Progenitor cell of endocrine pancreas (in vitro differentiated cells): ENCODE measurements at places on chromosomes 5 and 9. TPM values are rescaled to one million over a fixed set of nuclear protein-coding genes. Genes with fewer than 3 reads are reported as not detected.

DNA sequence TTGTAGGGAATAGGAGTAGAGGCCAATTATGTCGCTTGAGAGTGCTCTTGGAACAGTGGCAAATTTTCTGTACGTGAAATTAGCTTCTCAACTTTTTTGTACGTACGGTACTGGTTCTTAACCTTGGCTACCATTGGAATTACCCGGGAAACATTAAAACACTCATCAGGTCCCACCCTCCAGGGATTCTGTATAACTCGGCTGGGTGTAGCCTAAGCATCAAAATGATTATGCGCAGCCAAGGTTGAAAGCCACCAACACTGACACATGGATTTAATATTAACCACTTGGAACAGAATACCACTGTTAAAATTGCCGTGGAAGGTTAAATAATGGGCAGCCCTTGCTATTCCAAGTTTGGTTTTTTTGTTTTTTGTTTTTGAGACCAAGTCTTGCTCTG is 17.4 kb downstream of the DNAJA1 start:
- no peak overlapping the region for H3K27ac ChIP-seq
- H3K4me1 ChIP-seq, result peaks cover 10% of the 10 kb centered on the region
- H3K36me3 ChIP-seq, result peaks cover 17% of the 10 kb centered on the region

GRCh38 chr9:128341435-128341849 is 1.1 kb downstream of the SLC27A4 start:
- H3K4me3 ChIP-seq, result peak overlapping the region; percentile 89
- peaks cover 4% of the 10 kb centered on the region for H3K4me1 ChIP-seq
- H3K27ac ChIP-seq, result peak overlapping the region; percentile 92
- H3K27me3 ChIP-seq, result no peaks in the 10 kb centered on the region
- peak; percentile 52 for DNase-seq

DNA sequence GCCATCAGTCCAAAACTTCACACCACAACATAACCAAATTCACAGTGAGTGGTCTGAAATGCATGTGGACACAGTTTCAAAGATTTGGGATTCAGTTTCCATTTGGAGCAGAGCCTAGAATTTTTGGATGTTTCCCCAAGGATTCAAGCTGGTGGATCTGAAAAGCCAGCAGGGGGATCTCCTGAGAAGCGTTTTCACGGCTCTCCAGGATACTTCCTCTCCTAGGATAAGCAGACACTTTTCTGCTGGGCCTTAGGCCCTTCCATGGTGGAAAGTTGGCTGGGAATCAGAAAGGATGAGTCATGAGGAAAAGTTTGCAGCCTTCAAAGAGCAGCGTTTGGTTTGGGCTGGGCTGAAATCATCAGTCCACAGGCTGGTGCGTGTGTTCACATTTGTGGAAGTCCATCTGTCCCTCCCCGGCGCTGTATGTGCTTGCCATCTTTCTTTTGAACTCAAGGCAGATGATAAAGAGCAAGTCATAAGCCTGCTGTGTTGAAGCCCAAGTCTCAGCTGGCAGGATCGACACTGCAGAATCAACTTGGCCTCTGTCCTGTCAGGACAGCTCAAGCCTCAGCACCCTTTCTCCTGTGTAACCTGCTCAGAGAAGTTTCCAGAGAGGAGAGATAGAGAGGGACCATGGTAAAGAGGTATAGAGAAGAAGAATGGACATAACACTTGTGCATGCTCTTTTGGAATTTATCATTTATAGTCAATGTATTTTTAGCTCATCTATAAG is 152.6 kb upstream of the MSX2 start:
- no peaks in the 10 kb centered on the region for H3K36me3 ChIP-seq
- no peak for DNase-seq

GRCh38 chr5:133661389-133661788 is 49.0 kb upstream of the FSTL4 start:
- no peaks in the 10 kb centered on the region for H3K4me1 ChIP-seq
- H3K27me3 ChIP-seq, result no peaks in the 10 kb centered on the region
- H3K4me3 ChIP-seq, result no peak overlapping the region

DNA sequence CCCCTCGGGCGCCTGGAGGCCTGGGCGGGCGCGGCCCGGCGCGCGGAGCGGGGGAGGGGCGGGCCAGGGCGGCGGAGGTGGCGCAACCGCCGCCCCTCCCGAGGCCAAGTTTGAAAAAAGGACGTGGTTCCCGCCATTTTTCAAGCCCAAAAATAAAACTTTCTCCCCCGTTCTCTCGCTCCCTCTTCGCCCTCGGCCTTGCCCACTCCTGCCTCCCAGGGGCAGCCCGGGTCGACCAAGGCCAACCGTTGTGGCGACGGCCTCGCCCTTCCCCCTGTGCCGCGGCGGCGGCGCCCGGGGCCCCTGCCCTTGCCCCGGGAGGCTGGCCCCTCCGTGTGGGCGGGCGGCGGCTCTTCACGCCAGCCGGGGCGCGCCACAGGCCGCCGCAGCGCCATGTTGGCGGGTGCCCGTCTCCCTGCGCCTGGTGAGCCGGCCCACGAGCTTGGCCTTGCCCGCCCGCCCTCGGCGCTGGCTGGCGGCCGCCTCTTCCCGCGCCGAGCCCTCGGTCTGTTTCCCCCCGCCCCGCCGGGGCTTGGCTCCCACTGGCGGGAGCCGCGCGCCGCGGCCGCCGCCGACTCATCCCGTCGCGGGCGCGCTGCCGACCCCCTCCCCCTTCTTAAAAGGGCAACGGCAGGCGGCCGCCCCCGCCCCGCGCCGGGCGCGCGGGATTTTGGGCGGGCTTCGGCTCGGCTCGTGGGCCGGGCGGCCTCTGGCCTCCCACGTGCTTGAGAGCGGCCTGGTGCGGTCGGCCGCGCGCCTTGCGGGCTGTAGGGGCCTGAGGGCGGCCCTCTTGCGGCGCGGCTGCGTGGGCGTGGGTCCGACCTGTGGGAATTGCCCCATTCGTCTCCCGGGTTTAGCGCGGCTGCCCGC is 1.3 kb downstream of the ANP32B start:
- peaks cover 2% of the 10 kb centered on the region for H3K36me3 ChIP-seq
- peak overlapping the region; percentile 62 for H3K27ac ChIP-seq
- peaks cover 21% of the 10 kb centered on the region for H3K4me1 ChIP-seq
- DNase-seq, result peak; percentile 58
- H3K4me3 ChIP-seq, result peak overlapping the region; percentile 65

DNA sequence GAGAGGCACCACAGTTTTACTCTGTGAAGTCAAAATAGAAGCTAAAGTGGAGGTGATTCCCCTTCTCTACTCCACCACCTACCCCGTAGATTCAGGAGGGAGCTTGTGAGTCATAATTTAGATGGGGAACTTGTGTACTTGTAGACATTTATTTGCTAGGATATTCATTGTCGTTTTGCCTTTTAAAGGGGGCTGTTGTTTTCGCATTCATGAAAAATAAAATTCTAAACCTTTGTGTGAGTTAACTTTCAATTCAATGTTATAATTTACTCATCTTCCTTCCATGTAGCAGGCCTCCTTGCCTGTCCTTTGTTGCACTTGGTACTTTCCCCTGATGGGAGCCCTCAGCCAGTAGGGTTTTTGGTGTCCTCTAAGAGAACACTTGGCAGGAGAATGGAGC is 22.0 kb downstream of the SECISBP2 start:
- H3K27me3 ChIP-seq, result no peaks in the 10 kb centered on the region
- peaks cover 50% of the 10 kb centered on the region for H3K36me3 ChIP-seq
- no peak overlapping the region for H3K27ac ChIP-seq
- H3K4me1 ChIP-seq, result no peaks in the 10 kb centered on the region
- no peak for DNase-seq

DNA sequence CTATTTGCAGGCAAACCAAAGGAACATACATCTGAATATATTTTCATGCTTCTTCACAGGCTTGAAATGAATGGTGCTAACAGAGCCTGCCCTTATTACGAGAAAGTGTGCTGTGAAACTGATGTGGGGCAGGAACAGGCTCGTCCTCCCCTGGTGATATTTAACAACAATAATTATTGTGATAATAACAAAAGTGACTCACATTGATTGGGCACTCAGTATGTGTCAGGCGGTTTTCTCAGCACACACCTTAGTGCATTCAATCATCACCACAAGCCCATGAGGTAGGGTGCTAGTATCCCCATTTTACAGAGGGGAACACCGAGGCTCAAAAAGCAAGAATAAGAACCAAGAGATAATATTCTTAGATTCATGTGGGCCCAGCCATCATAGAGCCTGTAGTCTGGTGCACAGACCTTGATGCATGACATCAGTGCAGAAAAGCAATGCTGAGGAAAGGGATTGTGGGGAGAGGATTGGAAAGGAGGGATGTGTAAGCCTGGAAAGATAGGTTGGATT is 18.1 kb upstream of the BOD1 start:
- DNase-seq, result no peak
- H3K4me3 ChIP-seq, result no peak overlapping the region

DNA sequence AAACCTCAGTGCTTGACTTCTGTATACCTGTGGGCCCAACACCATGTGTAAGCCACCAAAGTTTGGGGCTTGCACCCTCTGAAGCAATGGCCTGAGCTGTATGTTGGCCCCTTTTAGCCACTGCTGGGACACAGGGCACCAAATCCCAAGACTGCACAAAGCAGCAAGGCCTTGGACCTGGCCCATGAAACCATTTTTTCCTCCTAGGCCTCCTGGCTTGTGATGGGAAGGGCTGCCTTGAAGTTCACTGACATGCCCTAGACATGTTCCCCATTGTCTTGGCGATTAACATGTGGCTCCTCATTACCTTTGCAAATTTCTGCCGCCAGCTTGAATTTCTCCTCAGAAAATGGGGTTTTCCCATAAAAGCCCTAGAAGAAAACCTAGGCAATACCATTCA is 345.5 kb downstream of the MLLT3 start:
- no peak overlapping the region for H3K27ac ChIP-seq
- no peaks in the 10 kb centered on the region for H3K4me1 ChIP-seq
- H3K27me3 ChIP-seq, result no peaks in the 10 kb centered on the region
- peaks cover 3% of the 10 kb centered on the region for H3K36me3 ChIP-seq
- H3K4me3 ChIP-seq, result no peak overlapping the region

GRCh38 chr9:72041775-72042194 is 18.6 kb downstream of the C9orf57 start:
- H3K36me3 ChIP-seq, result no peaks in the 10 kb centered on the region
- no peak for DNase-seq
- H3K4me1 ChIP-seq, result peaks cover 4% of the 10 kb centered on the region
- H3K27me3 ChIP-seq, result peaks cover 7% of the 10 kb centered on the region

GRCh38 chr9:128138001-128138400 is 10.5 kb upstream of the PTGES2 start:
- no peaks in the 10 kb centered on the region for H3K36me3 ChIP-seq
- no peak overlapping the region for H3K27ac ChIP-seq
- no peak for DNase-seq
- H3K4me3 ChIP-seq, result no peak overlapping the region
- H3K27me3 ChIP-seq, result peaks cover 13% of the 10 kb centered on the region

- no peaks in the 10 kb centered on the region for H3K27me3 ChIP-seq
- H3K4me3 ChIP-seq, result no peak overlapping the region
- peaks cover 4% of the 10 kb centered on the region for H3K4me1 ChIP-seq
Measured at GRCh38 chr5:66769839-66770617, 173.8 kb downstream of the MAST4 start.

DNA sequence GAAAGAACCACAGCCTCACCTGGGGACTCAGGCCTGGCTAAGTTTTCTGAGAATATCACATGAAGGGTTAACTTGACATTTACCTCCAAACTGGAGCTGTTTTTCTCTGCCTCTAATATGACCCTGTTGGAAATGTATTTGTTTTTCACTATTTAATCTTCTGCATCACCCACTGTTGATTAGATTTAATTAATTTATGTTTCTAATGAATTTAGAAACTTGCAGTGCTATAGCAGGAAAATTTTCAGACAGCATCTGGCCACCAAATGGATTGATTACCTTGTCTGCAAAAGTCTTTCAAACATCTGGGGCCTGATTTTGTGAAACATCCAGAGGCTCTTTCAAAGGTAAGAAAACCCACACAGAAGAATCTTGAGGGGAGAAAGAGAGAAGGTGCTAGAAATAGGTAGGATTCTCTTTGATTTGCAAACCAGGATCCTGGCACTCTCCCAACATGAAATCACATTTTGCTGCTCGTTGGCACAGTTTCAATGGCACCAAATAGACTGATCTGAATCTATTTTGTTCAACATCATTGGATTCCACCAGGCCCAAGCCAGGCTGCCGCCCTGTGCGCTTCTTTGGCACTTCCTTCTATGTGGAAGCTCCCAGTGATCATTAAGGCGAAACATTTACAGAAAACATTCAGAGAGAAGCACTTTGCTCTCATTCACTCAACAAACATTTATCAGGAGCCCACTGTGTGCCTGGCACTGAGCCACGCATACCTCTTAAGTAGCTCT is 157.3 kb downstream of the PPP2R2B start:
- DNase-seq, result no peak
- peaks cover 4% of the 10 kb centered on the region for H3K27me3 ChIP-seq
- no peak overlapping the region for H3K27ac ChIP-seq

DNA sequence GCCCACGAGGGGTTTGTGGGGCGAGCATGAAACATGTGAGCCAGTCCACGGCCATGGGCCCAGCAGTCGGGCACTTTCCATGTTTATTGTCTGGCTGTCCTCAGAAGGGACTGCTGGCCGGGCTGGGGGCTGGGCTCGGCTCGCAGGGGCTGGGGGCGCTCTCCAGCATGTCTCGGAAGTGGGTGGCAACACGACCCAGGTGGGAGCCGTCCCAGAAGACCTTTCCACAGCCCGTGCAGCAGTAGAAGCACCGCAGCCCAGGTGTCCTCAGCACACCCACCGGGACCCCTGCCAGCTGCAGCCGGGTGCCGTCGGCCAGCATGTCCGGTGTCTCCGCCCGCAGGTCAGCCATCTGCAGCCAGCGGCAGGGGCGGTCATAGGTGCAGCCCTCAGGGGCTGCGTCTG is 4.8 kb upstream of the NRARP start:
- no peaks in the 10 kb centered on the region for H3K27me3 ChIP-seq
- H3K4me1 ChIP-seq, result peaks cover 23% of the 10 kb centered on the region
- DNase-seq, result no peak
- H3K36me3 ChIP-seq, result no peaks in the 10 kb centered on the region
- H3K27ac ChIP-seq, result no peak overlapping the region
- no peak overlapping the region for H3K4me3 ChIP-seq

GRCh38 chr5:138503487-138504270 is 38.4 kb downstream of the EGR1 start:
- H3K27me3 ChIP-seq, result no peaks in the 10 kb centered on the region
- H3K4me1 ChIP-seq, result no peaks in the 10 kb centered on the region
- no peak overlapping the region for H3K4me3 ChIP-seq

- no peaks in the 10 kb centered on the region for H3K36me3 ChIP-seq
- no peak overlapping the region for H3K27ac ChIP-seq
- H3K4me1 ChIP-seq, result peaks cover 21% of the 10 kb centered on the region
Measured at GRCh38 chr5:125005266-125005665, 258.8 kb upstream of the ZNF608 start.

The ORM2 gene
- 3.2 and 5.4 TPM in 2 replicates for total RNA-seq

The FCN2 gene
- total RNA-seq, result not detected in 2 replicates

The SKP1 gene
- total RNA-seq, result 339 and 358 TPM in 2 replicates

The DPH7 gene
- total RNA-seq, result 58.8 and 64.0 TPM in 2 replicates

The SLC6A19 gene
- 2.2 and 2.6 TPM in 2 replicates for total RNA-seq

The C9orf50 gene
- total RNA-seq, result 0.27 and 0.43 TPM in 2 replicates

The PRELID2 gene
- total RNA-seq, result 21.2 and 21.4 TPM in 2 replicates

The XRCC4 gene
- total RNA-seq, result 12.9 and 13.1 TPM in 2 replicates

The STPG3 gene
- total RNA-seq, result not detected in 2 replicates
